SK-N-MC (cell line): ENCODE measurements at places on chromosomes 7 and 10.

DNA sequence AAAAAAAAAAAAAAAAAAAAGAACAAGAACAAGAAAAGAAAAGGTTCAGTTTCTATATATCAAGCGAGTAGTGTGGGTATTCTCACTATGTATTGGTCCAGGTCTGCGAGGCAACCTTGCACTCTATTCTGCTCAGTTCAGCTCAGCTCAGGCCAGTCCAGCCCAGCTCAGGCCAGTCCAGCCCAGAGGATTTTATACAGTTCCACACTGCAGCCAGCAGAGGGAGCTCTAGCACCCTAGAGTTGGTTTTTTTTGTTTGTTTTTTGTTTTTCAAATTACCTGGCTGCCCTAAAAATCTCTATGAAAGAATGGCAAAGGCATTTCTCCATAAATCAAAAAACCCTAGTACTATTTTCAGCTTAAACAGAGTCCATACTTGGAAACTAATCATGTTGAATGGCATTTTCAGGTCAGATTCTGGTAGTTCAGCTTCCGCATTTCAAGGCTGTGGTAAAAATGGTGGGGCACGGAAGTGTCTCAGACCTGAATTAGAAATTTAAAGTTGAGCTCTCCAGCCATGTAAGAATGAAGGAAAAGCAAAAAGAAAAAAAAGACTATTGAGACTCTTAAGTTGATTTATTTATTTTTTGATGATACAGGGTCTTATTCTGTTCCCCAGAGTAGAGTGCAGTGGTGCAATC, 55.2 kb upstream of the GSDME start:
- no peak for DNase-seq

GRCh38 chr10:123559066-123559822, 106.9 kb upstream of the GPR26 start:
- DNase-seq: no peak

DNA sequence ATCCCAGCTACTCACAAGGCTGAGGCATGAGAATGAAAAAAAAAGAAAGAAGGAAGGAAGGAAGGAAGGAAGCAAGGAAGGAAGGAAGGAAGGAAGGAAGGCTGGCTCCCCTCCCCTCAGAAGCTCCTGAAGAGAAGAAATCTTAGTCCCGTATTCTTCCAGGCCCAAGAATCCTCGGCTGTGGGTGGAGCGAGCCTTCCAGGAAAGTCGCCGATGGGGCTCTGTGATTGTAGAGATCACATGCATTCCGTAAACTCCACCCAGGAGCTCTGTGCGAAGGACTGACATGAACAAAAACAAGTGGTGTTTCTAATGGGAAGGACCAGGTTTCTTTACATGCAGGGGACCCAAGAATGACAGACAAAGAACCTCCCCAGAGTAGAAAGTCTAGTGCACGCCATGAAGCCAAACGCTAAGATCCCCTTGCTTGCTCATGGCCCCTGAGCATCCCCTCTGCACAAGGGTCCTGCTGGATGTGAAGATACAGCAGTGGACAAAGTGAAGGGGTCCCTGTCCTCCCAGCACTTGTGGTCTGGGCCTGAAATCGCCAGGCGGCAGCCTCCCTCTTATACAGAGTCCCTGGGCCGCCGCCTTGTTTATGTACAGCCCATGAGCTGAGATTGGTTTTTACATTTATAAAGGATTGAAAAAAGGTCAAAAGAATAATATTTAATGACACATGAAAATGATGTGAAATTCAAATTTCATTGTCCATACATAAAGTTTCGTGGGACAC, 25.2 kb downstream of the CNPY1 start:
- no peak for DNase-seq

- DNase-seq: no peak
Observed at GRCh38 chr10:14904864-14905263, 26.2 kb downstream of the SUV39H2 start.

DNA sequence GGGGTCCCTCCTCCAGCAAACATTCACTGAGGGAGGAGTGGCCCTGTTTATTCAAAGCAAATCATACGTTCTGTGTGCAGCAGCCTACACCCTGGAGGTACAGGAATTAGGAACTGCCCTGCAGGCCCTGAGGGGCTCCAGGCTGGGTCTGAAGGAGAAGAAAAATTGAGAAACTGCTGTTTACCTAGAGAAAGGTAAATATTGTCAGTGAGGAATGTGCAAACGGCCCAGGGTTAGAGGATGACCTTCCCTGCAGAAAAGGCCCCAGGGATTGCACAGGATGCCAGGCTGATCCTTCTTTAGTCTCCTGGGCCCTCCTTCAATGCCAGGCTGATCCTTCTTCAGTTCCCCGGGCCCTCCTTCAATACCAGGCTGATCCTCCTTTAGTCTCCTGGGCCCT, 5.7 kb downstream of the CALML5 start:
- no peak for DNase-seq

GRCh38 chr10:69479240-69480067, 28.2 kb downstream of the TSPAN15 start:
- DNase-seq: no peak

DNA sequence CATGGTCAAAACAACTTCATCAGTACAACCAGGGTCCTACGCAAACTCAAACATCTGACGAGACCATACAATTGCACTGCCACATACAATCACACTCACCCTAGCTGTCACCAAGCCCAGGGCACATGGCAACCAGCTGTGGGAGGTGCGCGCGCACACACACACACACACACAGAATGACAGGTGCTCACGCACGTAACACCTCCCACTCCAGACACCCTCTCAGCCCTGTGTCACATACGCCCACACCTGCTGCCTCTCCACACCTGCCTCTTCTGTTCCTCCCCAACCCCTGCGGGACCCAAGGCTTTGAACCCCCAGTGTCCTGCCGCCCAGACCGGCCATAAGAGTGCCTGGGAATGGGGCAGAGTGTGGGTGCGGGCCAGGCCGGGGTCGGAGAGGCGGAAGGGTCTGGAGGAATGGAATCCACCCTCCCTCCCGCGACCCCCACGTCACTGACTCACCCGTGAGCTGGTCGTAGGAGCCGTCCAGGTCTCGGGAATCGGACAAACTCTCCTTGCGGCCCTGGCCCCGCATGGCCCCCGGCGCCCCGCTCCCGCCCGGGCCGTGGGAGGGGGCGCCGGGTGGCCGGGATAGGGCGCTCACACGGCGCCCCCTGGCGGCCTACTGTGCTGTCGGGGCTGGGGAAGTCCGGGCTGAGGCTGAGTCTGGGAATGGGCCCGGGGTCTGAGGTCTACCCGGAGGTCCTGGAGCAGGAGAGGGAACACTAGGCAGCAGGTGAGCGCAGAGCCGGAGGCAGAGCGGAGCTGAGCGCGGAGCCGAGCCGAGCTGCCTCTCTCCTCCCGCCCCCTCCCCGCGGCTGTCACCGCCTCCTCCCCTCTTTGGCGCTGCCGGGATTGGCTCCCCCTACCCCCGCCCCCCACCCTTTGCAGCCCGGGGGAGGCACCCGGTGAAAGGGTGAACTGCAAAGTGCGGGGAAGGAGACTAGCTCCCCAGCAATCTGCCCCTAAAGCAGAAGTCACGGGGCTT, at the start of gene KCNIP2:
Gene KCNIP2 (minus strand): TSS at position 769 of the 990 bp plus-strand sequence. CDS start 232 bp downstream, at position 537.
- no peak for DNase-seq

- no peak for DNase-seq
Observed at GRCh38 chr7:154178895-154179294, 126.7 kb downstream of the DPP6 start.

GRCh38 chr7:30894009-30894408, 17.6 kb upstream of the AQP1 start:
- DNase-seq: no peak

DNA sequence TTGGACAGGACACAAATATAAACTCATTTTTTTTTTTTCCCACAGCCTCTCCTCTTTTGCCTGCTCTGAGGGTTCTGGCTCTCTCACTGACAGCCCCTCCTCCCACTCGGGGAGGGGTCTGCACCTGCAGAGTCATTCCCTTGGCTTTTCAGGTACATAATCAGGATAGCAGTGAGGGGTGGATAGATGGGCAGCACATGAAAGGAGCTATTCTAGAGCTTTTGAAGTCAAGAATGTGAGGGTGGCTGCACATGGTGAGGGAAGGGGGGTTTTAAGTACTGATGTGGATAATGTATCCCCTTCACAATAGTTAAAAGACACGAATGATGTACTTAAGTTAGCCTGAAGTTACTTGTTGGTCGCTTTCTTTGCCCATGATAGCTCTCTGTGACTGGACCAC, 76.2 kb downstream of the CFAP58 start:
- no peak for DNase-seq

- no peak for DNase-seq
Observed at GRCh38 chr7:154744256-154744860, 258.6 kb downstream of the PAXIP1 start.

DNA sequence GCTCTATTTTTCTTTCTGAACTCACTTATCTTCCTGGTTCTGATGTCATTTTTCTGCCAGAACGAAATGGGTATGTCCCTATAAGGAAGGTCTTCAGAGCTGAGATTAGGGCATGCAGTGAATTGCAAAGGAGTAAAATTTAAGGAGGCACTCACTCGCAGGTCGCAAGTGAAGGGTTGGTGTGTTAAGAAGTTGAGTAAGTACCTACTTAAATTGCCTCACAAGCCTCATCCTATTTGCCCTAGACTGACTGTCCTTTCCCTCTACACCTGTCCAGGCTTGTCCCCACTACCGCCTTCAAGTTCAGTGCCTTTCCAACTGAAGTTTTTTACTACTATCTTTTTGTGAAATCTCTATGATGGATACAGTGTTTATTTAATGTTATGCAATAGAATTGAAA, 191.5 kb downstream of the AHR start:
- DNase-seq: no peak

DNA sequence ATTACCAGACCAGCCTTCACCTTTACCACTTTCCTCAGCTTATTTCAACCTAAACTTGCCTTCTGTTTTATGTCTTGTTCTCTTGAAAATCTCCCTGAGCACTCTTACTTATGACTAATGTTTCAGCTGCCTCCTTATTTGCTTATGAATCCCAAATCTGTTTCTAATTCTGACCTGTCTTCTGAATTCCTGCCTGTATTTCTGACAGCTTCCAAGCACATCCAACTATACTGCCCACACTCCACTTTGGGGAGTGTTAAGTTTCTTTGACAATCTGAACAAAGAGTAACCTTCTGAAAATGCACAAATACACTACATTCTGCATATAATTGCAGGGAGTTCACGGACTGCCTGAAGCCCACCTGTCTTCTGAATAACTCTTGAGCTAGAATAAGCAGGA, 48.7 kb downstream of the ARMC3 start:
- no peak for DNase-seq

GRCh38 chr10:53886325-53887300, 914.4 kb downstream of the PCDH15 start:
- no peak for DNase-seq

- no peak for DNase-seq
Observed at GRCh38 chr7:23343806-23344475, 44.8 kb downstream of the MALSU1 start.

GRCh38 chr10:22998091-22998490, 70.2 kb downstream of the ARMC3 start:
- DNase-seq: no peak

- DNase-seq: no peak
Observed at GRCh38 chr10:4127518-4128315, 342.7 kb upstream of the KLF6 start.

GRCh38 chr7:39741942-39742623, 118.7 kb downstream of the RALA start:
- no peak for DNase-seq
